ENCODE measurements at places on chromosomes 1 and 21. TPM values are rescaled to one million over a fixed set of nuclear protein-coding genes. Genes with fewer than 3 reads are reported as not detected.

Gene DMBX1
- 0.80 TPM for total RNA-seq

Gene GDAP2
- 41.6 TPM for total RNA-seq

Gene TRAF3IP3
- not detected for total RNA-seq

Gene RNF187
- 43.1 TPM for total RNA-seq

Gene LAMC2
- 1.4 TPM for total RNA-seq

Gene TMEM63A
- 4.5 TPM for total RNA-seq

Gene TNFRSF4
- not detected for total RNA-seq

Gene NGF
- 0.51 TPM for total RNA-seq

Gene AVPR1B
- total RNA-seq: not detected

GRCh38 chr1:43383449-43383848 is 6.2 kb downstream of the MED8 start:
- no peak for DNase-seq

- DNase-seq: peak; percentile 28
Measured at GRCh38 chr1:59520194-59520593, 223.3 kb downstream of the FGGY start.

DNA sequence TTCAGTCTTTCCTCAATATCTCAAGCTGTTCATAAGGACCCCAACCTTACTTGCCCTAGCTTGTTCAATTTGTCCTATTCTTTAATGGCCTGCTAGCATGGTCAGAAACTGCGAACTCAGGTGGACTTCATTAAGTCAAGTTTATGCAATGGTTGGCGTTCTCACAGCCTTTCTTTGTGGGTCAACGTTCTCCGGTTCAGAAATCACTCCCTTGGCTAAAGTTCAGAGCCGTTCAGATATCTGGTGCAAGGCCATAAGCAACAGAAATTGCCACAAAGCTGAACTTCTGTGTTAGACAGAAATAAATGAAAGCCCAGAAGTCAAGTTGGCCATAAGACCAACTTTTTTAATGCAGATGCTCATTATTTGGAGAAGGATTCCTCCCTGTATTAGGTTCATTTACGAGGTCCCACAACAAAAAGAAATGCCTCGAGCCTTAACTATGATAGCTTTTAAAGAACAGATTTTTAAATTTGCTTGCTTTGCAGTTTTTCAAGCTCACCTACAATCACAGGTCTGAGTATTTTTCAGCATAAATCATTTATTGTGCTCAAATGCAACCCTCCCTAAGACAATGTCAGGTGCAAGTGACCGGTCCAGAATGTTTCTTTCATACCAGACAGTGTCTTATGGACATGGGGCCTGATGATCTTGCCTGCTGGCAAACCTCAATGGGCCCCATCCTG is 140.2 kb upstream of the COL11A1 start:
- no peak for DNase-seq

DNA sequence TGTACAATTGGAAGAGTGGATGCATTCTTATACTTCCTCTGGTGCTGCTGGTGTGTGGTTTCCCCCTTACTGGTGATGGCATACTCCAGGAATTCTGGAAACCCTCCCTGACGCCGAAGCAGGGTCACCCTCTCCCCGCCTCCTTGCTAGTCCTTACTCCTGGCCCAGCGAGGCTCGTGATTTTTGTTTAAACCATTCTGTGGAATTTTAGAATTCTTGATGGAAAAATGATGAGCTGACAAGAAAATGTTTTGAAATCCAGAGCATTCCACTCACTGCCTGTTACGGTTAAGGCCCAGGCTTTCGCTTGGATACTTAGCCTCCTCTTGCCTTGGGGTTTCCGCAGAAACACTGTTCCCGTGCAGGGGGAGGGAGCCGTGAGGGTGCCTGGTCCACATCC is 41.1 kb downstream of the IL6R start:
- peak; percentile 79 for DNase-seq

DNA sequence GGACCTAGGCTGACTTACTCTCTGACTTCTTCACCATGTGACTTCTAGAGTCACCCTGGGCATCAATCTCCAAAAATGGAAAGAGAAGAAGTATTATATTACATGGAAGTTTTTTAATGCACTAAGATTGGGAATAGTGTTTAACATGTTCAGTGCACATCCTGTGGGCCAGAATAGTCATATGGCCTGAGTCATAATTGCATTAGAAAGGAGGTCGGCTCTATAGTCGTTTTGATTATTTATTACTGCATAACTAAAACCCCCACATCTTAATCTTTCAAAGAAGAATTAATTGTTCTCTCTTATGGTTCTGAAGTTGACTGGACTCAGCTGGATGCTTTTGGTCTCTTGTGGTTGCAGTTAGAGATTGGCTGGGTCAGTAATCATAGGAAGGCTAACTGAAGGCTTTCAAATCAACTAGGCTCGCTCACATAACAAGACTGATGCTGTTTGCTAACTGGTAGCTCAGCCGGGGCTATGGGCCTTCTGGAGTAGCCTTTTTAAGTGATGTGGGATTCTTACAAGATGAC is 810.6 kb upstream of the ADGRL4 start:
- no peak for DNase-seq

DNA sequence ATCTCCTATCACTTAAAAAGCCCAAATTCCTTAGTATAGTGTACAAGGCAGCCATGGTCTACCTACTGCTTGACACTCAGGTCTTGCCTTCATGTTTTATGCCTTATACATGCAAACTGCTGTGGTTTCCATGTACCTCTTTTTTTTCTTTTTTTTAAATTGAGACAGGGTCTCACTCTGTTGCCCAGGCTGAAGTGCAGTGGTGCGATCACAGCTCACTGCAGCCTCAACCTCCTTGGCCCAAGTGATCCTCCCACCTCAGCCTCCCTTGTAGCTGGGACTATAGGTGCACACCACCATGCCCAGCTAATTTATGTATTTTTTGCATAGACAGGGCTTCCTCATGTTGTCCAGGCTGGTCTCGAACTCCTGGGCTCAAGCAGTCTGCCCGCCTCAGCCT is 8.0 kb downstream of the CD55 start:
- no peak for DNase-seq

DNA sequence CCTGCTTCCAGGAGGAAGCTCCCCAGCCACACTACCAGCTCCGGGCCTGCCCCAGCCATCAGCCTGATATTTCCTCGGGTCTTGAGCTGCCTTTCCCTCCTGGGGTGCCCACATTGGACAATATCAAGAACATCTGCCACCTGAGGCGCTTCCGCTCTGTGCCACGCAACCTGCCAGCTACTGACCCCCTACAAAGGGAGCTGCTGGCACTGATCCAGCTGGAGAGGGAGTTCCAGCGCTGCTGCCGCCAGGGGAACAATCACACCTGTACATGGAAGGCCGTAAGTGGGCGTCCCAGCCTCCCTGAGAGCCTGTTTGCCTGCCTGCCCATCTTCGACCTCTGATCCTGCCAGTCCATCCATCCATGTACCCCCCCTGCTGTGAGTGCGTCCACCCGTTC is 3.6 kb downstream of the ECM1 start:
- no peak for DNase-seq

- DNase-seq: no peak
Measured at GRCh38 chr1:89487972-89488371, 36.7 kb upstream of the LRRC8B start.

DNA sequence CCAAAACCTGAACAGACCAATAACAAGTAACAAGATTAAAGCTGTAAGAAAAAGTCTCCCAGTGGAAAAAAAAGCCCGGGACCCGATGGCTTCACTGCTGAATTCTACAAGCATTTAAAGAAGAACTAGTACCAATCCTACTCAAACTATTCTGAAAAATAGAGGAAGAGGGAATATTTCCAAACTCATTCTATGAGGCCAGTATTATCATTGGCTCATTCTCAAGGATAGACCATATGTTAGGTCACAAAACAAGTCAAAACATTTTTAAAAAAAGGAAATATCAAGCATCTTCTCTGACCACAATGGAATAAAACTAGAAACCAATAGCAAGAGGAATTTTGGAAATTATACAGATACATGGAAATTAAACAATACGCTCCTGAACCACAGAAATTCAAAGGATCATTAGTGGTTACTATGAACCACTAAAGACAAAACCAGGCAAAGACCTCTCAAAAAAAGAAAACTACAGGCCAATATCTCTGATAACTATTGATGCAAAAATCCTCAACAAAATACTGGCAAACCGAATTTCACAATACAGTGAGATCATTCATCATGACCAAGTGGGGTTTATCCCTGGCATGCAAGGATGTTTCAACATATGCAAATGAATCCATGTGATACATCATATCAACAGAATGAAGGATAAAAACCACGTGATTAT is 13.9 kb upstream of the IL20 start:
- DNase-seq: no peak

DNA sequence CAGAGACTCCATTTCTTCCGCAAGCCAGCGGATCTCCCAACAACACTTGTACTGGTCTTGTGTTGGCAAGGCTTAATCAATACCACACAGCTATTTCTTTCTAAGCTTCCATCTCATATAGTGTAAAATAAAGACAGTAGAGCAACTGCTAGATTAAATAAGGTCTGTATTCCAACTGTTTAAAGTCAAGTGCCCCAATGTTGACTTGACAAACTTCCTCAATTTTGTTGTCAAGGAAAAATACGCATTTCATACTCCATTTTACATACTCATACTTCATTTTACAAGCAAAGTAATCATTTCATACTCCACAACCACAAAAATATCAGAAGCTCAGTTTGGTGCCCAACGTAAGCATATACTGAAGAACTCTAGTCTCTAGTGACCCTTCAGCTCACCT is 143.0 kb downstream of the RERE start:
- DNase-seq: no peak

GRCh38 chr1:59879996-59880505 is 46.5 kb downstream of the CYP2J2 start:
- DNase-seq: peak; percentile 9

DNA sequence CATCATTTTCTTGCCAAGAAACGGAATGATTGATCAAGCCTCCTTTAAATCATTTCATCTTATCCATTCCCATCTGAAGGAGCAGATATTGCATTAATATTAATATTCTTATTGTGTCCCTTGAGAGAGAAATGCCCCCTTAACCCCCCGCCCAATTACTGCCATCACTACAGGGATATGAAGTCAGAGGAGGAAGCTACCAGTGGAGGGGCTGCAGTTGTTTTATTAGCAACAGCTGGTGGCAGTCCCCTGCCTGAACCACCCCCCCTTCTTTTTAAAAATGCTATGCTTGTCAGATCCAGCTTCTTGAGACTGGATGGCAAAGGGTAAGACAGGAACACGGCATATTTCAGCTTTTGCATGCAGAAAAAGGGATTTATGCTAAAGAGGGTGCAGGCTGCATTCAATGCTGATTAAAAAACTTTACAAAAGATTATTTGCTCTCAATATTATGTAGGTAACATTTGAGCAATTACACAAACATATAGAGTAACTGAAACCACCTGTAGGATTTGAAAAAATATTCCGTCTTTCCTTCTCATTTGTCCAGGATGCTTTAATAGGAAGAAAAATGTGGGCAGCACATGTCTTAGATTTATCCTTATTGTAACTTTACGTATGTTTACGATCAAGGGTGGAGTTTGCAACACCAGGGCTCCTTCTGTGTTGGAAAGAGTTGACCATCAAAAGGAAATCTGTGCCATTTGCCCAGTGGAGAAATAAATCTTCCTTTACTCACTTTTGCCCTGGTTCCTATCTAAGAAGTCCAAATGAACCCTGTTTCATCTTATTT is 77.7 kb downstream of the ZBTB18 start:
- DNase-seq: no peak

- no peak for DNase-seq
Measured at GRCh38 chr1:153795330-153795837, 20.2 kb downstream of the SLC27A3 start.

- DNase-seq: peak; percentile 84
Measured at GRCh38 chr1:72285074-72285425, 2.7 kb upstream of the NEGR1 start.

DNA sequence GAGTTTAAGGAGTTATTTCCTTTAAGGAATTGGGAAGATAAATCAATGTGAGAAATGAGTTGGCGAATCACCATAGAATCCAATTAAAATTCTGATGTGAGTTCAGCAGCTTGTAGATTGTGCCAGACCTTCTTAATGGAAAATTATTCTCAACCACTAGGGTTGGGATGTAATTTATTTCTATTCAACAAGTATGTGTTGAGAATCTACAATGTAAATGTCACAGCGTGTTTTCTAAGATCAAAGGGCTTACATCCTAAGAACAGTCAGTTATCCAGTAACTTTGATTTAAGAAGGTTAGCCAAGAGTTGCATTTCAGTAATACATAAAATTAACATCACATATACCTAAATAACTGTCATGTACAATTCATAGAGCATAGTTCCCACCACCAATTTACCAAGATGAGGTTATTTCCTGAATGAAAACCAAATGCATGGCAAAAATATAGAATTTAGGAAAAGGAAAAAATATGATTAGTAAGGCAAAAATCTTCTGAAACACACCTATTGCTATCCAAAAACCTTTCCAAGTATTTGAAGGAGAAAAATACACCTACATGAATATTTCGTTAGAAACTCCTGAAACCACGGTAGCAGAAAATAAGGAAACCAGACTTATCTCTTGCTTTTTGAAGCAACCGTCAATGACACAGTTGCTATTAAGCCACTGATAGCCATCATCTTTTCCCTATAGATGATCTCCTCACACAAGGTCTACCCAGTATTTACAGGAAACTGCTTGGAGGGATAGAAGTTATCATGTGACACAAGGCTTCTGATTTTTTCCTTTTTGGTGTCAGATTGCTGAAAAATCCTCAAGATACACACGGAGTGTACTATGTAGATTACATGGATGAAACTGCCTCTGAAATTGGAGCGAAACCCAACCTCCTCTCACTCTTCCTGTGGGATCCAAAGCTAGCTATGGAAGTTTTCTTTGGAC is 259.4 kb upstream of the POGK start:
- DNase-seq: no peak

- DNase-seq: no peak
Measured at GRCh38 chr1:203492748-203493130, 1.2 kb upstream of the OPTC start.

- DNase-seq: no peak
Measured at GRCh38 chr1:195908121-195908520, 700.1 kb downstream of the KCNT2 start.

GRCh38 chr1:56540467-56540866 is 38.9 kb downstream of the PLPP3 start:
- DNase-seq: no peak

DNA sequence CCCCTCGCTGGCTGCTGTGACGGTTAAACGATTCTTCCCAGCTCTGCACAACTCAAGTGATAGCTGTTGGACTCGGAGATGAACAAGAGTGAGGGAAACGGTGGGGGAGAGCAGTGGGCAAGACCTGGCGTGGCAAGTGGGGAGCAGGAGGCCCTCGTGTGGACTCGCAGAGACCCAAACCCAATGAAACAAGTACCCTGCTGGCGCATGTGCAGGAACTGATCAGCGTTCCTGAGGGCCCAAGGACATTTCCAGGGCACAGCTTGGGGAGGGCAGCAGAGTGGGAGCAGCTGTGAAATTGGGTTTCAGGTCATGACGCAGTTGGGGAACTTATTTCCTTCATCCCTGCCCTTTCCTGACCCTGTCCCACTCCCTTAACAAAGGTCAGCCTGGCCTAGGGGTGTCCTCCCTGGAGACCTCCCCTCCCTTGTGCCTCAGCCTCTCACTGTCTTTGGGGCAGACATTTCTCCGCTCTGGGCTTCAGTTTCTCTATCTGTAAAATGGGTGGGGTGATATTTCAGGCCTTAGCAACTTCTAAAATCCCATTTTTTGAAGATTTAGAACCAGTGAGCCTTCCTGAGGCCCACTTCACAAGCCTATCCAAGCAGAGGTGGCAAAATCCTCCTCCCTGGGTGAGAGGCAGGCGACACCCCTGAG is 27.9 kb upstream of the ECE1 start:
- no peak for DNase-seq

GRCh38 chr1:248054671-248055070 is 8.0 kb downstream of the OR2L3 start:
- no peak for DNase-seq

Measured in Daoy (cell line).